Activated CD4-positive, alpha-beta T cell treated with anti-CD3 and anti-CD28 coated beads, Interleukin-2, Interleukin-6, amounts not matched to agents 100 ng/mL and 50 ng/mL, durations not matched to agents 16 hours and 8 hours (primary cell): ENCODE measurements at places on chromosomes 2 and 18.
A peak's percentile ranks its signal among the peaks of the same experiment; 100 is the strongest.

DNA sequence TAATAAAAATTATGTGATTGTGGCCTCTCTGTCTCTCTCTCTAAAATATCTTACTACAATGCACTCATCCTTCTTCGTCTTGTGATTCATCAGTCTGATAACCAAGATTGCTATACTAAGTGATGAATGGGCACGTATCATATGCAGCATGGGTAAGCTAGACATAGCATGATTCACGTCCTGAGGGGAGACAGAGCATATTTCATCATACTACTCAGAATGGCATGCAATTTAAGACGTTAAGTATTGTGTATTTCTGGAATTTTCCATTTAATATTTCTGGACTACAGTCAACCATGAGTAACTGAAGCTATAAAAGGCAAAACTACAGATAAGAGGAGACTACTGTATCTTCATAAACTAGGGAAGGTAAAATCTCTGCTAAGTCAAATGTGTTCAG, 97.0 kb upstream of the CD226 start:
- DNase-seq = peak; percentile 1

GRCh38 chr2:175855236-175855635, 146.8 kb downstream of the LNPK start:
- DNase-seq = no peak

- no peak for DNase-seq
These were observed 25.7 kb upstream of the ASB18 start for GRCh38 chr2:236289766-236290462.

GRCh38 chr2:198731842-198732399, 725.8 kb downstream of the SATB2 start:
- no peak for DNase-seq

DNA sequence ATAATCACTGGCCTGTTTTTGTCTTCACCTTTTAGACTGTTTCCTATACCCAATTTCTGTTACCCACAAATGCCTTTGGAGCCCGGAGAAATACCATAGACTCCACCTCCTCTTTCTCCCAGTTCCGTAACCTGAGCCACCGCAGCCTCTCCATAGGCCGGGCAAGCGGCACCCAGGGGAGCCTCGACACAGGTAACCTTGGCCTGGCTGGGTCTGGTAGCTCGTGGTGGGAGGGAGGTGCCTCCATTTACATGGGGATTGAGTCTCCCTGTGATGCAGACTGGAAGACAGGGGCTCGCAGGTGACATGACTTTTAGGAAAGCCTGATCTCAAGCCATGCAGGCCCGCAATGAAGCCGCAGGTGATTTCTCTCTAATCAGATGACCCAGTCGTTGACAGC, 100.6 kb downstream of the CABLES1 start:
- no peak for DNase-seq

- DNase-seq = no peak
These were observed 10.1 kb upstream of the MCFD2 start for GRCh38 chr2:46925474-46926351.

DNA sequence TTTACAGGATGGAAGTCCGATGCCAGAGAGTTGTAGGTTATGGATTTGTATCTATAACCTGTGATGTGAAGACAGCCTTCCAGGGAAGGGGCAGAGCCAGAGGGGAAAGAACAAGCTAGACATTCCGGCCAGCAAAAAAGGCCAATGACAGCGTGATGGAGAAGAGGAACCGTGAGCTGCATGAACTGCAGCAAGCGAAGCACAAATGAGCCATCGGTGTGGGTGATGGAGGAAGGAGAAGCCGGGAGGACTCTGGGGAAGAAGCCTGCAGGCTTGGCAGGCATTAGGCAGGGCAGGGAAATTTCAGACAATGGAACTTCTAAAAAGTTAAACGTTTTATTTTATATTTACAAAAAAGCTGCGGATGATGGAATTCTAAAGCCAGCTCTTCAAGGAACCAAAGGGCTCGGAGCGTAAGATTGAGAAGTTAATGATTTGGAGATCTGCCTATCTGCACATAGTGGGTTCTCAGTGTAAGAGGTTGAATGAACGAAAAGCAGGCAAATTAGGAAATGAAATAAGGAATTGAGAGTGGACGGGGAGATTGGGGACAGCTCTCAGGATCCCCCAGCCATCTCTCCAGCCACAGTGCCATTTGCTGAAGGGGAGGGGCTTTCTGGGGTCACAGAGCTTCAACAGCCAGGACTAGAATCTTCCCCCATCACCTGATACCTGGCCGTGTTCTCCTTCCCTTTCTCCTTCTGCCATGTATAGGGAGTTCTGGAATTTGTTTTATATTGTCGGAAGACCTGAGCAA, 28.4 kb downstream of the NGEF start:
- no peak for DNase-seq

DNA sequence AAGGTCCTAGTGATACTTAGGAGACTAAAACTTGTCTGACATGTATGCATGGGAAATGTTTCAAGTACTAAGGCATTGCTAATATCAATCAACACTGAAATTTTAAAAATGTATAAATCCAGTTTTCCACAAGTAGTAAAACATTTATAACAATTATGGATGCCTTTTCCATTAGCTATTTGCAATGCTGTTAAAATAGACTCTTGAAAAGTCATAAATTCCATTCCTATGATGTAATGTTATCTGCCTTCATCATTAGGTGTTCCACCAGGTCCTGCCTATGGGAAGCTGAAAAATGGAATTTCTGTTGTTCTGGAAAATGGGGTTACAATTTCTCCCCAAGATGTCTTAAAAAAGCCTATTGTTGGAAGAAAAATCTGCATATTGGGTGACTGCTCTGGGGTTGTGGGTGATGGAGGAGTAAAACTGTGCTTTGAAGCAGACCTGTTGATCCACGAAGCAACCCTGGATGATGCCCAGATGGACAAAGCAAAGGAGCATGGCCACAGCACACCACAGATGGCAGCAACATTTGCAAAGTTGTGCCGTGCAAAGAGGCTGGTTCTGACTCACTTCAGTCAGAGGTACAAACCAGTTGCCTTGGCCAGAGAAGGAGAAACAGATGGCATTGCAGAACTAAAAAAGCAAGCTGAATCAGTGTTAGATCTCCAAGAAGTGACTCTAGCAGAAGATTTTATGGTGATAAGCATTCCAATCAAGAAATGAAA, 18.7 kb downstream of the ELAC1 start:
- no peak for DNase-seq

- peak; percentile 0 for DNase-seq
These were observed 1064.1 kb upstream of the CNTNAP5 start for GRCh38 chr2:122960759-122961641.

- peak; percentile 49 for DNase-seq
These were observed 98.7 kb downstream of the ACVR1 start for GRCh38 chr2:157777427-157777826.

GRCh38 chr2:47695800-47696477, 87.0 kb upstream of the MSH6 start:
- no peak for DNase-seq
